ENCODE measurements at places on chromosomes 3 and 15.

DNA sequence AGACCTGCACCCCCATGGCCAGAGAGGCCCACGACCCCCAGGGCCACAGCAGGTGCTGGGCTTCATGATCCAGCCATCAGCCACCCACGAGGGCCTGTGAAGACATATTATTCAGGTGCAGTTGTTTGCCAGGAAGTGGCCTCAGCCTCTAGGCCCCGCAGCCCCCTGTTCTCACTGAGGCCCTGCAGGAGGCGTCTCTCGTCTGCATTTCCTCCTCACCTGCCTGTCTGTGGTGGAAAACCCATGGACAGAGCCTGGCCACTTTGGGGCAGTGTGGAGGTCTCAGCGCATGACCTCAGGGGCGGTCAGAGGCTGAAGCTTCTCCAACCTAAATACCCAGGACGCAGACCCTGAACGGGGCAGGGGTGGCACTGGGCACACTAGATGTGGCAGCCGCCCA lies 18.6 kb downstream of the UROC1 start:
- DNase-seq, result no peak

DNA sequence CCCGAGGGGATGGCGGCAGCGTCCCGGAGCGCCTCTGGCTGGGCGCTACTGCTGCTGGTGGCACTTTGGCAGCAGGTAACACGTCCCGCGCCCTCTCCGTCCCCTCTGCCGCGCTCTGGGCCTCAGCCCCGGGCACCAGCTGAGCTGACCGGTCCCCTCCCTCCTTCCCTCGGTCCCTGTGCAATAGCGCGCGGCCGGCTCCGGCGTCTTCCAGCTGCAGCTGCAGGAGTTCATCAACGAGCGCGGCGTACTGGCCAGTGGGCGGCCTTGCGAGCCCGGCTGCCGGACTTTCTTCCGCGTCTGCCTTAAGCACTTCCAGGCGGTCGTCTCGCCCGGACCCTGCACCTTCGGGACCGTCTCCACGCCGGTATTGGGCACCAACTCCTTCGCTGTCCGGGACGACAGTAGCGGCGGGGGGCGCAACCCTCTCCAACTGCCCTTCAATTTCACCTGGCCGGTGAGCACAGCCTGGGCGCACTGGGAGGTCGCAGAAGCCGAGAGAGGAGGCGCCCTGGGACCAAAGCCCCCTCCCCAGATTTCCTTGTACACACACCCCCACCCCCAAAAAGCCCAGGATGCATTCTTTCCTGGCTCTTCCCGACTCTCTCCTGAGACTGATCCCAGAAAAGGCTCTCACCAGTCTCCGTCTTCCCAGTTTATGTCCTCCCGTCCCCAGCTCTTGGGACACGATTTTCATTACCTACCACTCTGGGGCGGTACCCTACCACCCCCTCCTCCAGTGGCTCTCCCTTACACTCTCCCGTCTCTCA lies 705 bp downstream of the DLL4 start:
- DNase-seq, result no peak

- DNase-seq, result no peak
These were observed 105.5 kb upstream of the MRPL3 start for GRCh38 chr3:131608296-131608695.

DNA sequence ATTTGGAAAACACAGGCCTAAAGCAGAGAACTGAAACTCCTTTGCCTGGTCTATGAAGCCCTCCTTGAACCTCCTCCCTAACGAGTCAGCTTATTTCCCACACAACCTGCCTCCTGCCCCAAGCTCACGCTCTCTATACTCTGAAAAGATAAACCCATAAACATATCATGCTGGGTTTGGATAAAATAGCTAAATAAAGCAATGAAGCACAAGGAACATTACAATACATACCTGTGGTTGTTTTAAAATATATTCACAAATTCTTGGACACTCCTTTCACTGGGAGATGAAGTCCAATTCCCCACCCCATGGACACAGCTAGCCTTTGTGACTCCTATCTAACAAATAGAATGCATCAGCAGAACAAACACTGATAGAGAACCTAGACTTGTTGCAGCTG lies 98.2 kb downstream of the PLCH1 start:
- DNase-seq, result no peak

DNA sequence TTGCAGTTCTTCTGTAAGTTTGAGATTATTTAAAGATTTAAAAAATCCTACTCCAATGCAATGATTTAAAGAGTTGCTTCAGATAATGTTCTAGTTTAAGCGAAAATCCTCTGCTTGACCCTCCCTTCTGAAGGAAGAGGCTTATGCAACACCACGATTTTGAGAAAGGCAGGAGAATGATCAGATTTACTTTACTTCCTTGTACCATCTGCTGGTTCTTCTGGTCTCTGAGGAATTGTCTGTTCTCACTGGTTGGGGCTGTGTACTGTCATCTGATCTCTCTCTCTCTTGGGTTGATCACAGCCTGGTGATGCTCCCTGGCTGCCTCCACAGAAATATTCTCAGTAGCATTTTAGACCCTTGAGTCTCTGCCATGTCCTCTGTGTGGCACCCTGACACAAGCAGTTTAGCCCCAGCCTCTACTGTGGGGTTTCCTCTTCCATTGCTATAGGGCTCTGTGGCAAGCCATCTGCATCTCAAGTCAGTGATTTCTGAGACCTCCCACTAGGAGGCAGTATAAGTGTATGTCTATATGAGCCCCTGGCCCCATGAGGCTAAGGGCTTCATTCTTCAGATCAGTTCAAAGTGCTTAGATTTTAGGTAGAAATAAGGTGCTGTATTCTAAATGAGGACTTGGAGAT lies 50.8 kb upstream of the PLAAT1 start:
- DNase-seq, result no peak

DNA sequence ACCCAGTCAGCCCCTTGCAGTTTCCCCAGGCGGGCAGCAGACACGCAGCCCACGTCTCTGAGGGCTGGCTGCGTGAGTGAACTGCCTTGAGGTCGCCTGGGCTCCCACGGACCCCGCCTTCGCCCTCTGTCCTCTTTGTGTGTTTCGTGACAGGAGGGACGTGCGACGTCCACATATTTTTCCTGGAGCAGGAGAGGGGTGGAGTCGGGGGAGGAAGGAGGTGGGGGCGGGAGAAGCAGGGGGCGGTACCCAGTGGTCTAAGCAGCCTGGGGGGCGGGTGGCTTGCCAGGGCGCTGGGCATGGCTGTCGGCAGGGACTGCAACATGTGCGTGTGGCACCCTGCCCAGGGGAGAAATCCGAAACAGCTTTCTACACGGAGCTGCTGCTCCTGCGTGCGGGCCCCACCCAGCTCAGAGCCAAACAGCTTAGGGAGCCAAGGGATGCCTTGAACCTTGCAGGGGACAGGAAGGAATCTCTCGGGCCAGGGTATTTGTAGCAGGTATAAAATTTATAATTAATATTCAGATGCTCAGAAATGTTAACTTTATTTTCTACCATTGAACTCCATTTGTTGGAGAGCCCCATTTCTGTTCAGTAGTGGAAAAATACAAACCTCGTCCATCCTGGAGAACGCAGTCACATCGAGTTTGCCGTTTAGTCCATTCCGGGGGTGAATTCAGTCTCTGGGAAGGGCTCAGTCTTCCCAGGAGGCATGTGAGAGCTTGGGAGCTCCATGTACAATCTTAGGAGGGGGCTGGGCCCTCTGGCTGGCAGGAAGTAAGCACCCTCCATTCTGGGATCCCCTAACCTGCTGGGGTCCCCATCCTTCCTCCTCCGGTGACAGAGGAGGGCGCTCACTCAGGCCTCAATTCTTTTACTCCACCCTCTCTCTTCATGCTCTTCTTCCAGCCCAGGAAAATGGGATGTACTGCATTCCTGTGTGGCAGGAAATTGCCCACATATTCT lies 79.1 kb upstream of the MEF2A start:
- no peak for DNase-seq

- no peak for DNase-seq
These were observed 214.5 kb downstream of the ZIC4 start for GRCh38 chr3:147191795-147192385.

DNA sequence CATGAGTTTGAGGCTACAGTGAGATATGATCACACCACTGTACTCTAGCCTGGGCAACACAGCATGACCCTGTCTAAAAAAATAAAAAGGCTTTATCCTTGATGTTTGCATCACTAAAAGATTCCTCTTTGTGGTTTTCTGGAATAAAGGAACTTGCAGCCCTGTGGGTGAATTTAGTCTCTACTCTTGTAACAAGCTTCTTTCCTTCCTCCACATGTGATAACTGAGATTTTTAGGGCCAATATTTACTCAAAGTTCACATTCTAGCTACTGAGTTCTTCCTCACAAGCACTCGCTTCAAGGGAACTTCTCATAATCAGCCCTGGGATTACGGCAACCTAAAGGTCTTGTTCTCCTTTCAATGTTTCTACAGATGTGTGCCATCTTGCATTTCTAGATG lies 24.6 kb downstream of the COMMD2 start:
- DNase-seq, result no peak

- no peak for DNase-seq
These were observed 38.2 kb downstream of the TPM1 start for GRCh38 chr15:63080634-63081250.

All from nucleus accumbens (tissue), 56 donors.